ENCODE measurements at places on chromosomes 3 and 15.

DNA sequence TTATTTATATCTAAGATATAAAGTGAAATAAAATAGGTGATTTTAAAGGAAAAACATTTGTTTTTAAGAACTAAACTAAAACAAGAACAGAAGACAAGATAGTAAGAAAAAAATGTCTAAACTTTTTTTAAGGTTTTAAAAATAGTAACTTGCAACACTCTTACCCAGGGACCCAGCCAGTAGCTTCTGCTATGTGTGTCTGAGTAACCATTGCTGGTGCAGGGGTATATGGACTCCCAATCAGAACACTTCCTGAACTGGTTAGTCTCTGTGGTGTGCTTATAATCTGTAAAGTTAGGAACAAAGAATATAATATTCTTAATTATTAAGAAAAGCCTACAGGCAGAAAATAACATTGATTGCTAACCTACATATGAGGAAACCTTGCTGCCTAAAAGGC, 118.4 kb downstream of the ATP1B3 start:
- no peak for DNase-seq

DNA sequence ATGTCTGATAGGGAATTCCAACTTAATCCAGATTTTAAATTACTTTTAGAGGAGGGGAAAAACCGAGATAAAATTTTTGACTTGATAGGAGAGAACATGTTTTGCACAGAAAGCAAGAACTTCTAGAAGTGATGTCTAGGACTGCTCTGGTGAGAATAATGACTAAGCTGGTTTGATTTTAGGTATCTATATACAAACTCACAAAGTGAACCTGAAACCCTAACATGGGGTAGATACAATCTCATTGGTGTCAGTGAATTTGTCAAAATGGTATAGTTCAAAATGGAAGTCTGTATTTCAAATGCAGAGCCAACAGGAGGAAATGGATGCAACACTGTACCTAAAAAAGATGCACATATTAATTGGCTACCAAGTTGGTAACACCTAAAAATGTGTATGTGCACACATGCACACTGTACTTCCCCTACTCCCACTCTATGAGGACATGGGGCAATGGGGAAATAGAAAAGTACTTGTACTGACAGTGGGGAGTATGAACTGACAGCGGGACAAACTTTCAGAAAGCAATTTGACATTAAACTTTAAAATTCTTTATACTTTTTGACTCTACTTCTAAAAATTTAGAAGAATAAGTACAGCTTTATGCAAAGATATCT, 53.0 kb downstream of the NR1I2 start:
- no peak for DNase-seq

DNA sequence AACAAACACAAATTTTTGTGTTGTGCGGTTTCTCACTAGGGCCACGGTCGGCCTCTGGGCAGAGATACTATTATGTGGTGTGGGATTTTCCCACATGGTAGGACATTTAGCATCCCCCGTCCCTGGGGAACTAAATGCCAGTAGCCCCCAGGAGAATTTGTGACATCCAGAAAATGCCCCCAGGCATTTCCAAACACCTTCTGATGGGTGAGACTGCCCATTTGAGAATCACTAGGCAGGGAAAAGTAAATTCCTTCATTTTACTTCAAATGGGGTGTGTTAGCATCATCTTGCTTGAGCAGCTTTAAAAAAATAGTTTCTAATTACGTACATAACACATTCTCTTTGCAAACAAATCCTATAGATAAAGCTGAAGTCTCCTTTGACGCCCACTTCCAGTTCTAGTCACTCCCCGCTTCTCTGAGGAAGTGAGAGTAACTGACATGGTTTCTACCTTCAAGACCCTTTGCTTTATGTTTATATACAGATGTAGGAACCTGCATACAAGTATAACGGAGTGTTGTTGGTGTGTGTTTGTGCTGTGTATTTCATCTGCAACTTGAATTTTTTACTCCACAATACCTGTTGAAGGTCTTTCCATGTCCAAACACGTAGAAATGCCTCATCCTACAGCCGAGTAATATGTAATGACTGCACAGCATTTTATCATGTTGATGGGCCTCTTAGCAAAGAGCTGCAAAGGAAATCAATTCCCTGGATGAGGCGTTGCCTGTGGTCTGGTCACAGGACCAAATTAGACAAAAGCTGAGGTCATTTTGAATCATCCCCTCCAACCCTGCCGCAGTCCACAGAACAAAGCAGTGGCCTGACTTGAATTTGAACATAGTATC, 31.4 kb upstream of the ZBTB38 start:
- no peak for DNase-seq

DNA sequence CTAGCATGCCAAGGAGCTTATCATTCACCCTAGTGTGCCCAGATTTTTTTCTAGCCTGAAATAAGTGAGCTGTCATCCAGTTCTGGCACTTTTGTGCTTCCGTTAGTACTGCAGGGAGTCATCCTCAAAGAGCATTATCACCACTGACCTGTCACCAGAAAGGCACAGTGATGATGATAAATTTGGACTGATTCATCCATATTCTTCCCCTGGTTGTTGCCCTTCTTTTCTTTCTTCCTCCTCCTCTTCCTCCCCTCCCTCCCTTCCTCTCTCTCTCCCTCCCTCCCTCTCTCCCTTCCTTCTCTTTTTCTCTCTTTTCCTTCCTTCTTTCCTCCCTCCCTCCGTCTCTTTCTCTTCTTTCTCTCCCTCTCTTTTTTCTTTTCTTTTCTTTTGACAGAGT, 21.3 kb downstream of the SLC35G2 start:
- no peak for DNase-seq

DNA sequence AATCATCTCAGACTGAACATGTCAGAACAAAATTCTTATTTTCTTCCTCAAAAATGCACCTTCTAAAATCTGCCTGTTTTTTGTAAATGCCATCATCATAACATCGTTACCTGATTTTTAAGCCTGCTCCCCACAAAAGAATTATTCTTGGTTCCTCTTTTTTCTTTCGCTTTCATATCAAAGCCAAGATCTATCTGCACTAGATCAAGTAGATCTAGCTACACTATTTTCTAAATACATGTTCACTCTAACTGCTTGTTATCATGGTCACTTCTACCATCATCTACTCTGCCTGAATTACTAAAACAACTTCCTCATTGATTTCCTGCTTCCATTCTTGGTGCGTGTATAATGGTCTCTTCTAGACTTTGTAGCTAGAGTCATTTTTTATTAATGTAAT, 217.7 kb downstream of the ARPP21 start:
- no peak for DNase-seq

DNA sequence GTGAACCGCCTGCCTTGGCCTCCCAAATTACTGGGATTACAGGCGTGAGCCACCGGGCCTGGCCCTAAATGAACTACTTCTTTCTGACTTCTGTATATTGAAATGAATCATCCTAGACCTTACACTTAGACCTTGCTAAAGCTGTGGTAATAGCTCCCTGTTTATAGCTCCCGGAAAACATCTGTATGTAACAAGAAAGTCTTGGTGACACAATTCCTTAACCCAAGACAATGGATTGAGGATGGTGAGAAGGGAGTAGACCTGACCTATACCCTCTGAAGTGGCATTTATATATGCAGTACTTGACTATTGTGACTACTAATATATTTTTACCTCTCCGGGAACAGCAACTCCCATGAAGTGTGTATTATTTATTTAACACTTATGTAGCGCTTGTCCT, 48.0 kb upstream of the TBL1XR1 start:
- no peak for DNase-seq

Data from stimulated activated CD8-positive, alpha-beta memory T cell treated with anti-CD3 and anti-CD28 coated beads, Interleukin-2, amount 100 ng/mL, for 1 hour (primary cell).